Fibroblast of the aortic adventitia (primary cell): ENCODE measurements at places on chromosomes 3 and 15. TPM values are rescaled to one million over a fixed set of nuclear protein-coding genes. Genes with fewer than 3 reads are reported as not detected.

COMMD2 gene
- 20.3 and 42.7 TPM in 2 replicates for total RNA-seq

RTP3 gene
- not detected in 2 replicates for total RNA-seq

C3orf49 gene
- not detected in 2 replicates for total RNA-seq

OGG1 gene
- 32.1 and 55.0 TPM in 2 replicates for total RNA-seq

GPR149 gene
- not detected in 2 replicates for total RNA-seq

ZNF80 gene
- total RNA-seq = not detected in 2 replicates

PLA2G4D gene
- total RNA-seq = not detected in 2 replicates

KLHDC8B gene
- total RNA-seq = 23.8 and 91.7 TPM in 2 replicates

GXYLT2 gene
- total RNA-seq = 47.8 and 59.7 TPM in 2 replicates

SCN5A gene
- 0.08 and 0.99 TPM in 2 replicates for total RNA-seq

SH2D7 gene
- total RNA-seq = not detected in 2 replicates

SLC9A9 gene
- 23.8 and 32.8 TPM in 2 replicates for total RNA-seq

NEK4 gene
- total RNA-seq = 3.6 and 28.2 TPM in 2 replicates
